ENCODE measurements at places on chromosomes 5 and 9.

DNA sequence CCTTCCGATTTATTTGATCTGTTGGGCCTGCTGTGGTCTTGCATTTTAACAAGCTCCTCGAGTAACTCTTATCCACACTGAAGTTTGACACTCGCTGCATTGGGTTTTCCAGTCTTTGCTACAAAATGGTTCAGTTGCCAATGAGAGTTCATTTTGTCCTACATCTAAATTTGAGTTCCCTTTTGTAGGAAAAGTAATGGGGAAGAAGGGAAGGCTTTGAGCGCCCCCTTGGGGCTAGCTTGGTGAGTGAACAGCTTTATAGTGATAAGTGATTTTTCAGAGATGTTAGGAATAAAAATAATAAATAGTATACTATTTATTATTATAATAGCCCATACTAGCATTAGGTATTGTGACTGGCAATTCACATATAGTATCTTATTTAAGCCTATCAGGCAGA is 89.9 kb upstream of the GNAQ start:
- peak; percentile 70 for DNase-seq

DNA sequence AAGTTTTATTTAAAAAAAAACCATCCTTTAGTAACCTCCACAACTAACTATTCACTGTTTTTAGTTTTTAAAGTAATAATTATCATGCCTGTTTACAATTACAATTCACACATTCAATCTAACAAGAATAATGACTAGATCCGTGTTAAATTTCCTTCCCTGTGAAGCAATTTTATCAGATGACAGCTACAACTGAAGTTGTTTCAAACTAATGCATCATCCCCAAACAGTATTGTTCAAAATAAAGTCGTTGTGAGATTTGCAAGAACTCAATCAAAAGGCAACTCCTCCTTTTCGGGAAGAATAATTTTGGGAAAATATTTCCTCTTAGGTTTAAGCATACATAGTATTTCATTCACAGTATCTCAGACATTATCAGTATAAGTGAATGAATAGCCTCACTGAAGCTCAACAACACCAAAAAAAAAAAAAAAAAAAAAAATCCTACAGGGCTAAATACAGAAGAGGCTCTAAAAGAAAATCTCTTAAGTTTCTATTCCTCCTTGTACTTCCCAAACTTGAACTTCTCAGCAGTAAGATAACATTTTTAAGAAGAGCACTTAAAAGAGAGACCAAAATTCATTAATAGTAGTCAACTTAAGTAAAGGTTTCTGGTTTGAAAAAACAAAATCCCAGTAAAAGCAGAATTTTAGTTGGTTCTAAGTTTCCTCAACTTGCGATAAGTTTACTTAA is 9.4 kb downstream of the C9orf72 start:
- DNase-seq, result no peak

GRCh38 chr5:137833463-137833862 is 34.2 kb upstream of the MYOT start:
- no peak for DNase-seq

- no peak for DNase-seq
Observed at GRCh38 chr5:109575506-109575905, 114.2 kb upstream of the MAN2A1 start.

DNA sequence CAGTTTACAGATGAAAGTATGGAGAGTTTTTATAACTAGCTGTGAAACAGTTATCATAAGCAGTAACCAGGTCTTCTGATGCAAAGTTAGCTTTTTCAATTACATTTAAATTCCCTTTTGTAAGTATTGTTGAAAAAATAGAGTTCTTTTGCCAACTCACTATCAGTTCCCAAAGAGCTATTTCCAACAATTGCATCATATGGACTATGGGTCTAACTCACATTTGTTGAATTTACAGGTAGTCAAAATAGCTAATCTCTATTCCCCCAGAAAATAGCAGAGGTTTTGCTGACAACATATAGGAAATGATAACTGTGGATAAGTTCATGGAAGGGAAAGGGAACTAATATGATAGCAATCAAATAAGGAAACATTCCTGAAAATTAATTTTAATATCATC is 1.4 kb downstream of the SPINK1 start:
- no peak for DNase-seq

DNA sequence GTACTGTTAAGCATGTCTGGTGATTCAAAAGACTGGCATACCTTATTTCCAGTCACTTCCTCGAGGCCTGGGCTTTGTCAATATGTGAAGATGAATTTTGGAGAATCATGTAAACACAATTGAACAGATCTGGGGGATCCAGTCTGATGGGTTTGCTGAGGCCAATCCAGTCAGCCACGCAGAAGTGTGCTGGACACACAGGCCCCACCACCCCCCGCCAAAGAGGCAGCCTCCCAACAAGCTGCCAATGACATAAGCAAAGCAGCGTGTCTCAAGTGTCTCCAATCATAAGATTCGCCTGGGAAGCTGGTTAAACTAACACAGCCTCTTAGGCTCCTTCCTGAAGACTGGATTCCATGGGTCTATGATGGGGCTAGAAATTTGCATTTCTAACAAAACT is 192.9 kb upstream of the KLF9 start:
- DNase-seq, result no peak

- peak; percentile 6 for DNase-seq
Observed at GRCh38 chr5:80399526-80400239, 8.2 kb upstream of the ZFYVE16 start.

- no peak for DNase-seq
Observed at GRCh38 chr5:60797482-60798153, 46.5 kb downstream of the ELOVL7 start.

DNA sequence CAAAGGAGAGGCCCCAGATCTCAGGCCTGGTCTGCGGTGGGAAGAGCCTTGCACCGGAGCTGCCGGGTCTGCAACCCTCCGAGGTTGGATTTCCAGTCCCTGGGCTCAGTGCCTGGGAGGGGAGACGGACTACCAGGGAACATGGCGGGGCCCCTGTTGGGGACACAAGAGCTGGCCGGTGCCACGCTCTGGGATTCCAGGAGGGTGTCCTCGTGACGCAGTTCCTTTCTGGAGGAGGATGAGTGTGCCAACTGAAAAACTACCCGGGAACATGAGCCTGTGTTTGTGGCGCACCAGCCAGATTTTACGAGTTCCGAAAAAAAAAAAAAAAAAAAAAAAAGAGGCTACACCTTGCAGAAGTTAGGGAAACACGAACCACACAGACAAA is 9.0 kb downstream of the NRARP start:
- DNase-seq, result no peak
